SK-N-MC (cell line): ENCODE measurements at places on chromosomes 5 and 9.
A peak's percentile ranks its signal among the peaks of the same experiment; 100 is the strongest.

DNA sequence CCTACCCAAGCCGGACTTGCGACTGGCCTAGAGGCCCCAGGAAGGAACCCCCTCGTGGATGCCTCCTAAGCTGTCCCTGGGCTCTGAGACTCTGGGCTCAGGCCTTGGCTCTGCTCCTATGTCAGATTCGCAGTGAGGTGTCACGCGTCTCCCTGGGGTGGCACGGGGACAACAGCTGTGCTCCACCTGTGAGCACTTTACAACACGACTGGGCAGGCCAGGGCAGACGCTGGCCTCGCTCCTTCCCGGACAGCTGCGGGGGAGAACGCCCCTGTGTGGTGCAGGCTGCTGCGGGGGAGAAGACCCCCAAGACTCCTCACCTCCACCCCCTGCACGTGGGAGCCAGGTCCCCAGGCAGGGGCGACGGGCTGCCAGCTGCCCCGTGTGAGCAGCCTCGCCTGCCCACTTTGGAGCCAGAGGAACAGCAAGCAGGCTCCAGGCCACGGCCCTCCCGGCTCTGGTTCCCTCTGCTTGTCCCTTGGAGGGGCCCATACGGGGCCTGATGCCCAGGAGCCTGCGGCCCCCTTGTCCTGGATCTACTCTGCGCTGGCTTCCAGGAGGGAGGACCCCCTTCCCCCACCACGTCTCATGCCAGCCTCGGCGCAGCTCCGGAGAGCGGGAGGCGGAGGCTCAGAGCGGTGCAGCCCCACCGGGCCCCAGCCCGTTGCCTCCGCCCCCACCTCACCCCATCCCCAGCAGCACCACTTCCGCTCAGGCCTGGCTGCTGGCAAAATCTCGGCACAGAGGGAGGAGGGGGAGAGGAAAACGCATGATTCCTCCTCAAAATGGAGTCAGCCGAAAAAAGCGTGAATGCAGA lies 36.0 kb downstream of the SARDH start:
- no peak for DNase-seq

DNA sequence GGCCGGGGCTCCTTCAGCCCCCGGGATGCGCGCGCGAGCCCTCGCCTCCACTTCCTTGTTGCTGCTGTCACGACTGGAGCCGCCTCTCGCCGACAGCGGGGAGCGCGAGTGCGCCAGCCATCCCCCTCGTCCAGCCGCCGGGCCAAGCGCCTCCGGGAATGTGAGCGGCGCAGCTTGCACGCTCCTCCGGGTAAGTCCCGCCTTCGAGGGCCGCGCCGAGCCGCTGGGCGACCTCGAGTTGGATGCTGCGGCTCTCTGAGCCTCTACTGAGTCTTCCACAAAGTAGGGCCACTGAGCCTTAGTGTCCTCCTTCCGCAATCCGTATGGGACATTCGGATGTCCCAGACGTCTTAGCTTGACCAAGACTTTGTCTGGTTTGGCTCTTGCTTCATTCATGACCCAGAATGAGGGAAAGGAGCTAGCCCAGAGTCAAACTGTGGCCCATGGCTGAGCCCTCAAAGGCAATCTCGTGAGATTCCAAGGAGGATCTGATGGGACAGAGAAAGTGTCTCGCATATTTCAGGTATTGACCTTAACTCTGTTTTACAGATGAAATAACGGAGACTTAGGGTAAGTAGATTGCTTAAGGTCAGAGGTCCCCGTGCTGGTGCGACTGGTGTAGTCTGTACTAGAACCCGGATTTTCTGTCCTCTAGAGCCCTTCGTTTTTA lies 586 bp downstream of the HMGXB3 start:
- DNase-seq, result no peak

DNA sequence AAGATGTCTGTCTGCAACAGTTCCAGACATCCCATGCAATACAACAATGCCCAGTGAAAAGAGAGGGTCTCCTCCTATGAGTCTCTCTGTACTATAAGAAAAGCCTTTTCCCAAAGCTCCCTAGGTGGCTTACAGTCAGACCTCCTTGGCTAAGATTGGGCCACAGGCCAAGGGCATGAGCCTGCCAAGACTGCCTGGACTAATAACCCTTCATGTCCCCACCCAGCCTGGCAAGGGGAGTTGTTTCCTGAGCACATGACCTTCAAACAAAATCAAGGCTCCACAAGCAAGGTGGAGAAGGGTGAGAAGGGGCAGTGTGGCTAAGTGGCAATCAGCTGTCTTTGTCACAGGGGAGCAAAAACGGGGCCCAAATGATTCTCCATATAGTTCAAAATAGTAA lies 75.6 kb upstream of the ZSWIM6 start:
- DNase-seq, result no peak

DNA sequence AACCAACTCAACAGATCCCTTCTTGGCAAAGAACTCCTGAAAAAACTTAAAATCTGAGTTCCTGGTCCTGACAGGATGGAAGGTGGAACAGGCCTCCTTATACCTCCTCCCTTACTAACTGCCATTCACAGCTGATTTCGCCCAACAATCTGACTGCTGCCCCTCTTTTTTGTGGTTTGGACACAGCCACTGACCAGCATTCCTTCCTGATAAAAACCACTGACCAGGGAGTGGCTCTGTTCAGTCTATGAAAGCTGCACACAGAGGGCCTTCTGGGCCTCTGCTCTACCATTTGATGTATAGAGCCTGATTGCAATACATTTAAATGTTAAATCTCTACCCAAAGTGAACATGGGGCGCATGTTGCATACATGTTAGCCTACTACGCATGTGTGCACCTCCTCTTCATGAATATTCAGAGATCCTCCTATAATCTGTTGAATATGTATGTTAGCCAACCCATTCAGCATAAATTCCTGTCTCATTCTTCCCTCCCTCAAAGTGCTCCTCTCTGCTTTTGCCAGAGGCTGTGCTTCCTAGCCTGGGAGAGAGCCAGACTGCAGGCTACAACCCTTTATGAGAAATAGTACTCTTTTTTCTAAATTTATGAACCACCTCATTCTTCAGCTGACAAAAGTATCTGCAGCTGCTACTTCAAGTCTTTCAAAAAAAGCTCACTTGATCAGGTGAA lies 93.7 kb upstream of the MRPS30 start:
- DNase-seq, result peak; percentile 70

- no peak for DNase-seq
Observed at GRCh38 chr9:85523202-85523601, 218.6 kb downstream of the AGTPBP1 start.

GRCh38 chr9:27836661-27837401 lies 263.6 kb upstream of the C9orf72 start:
- no peak for DNase-seq

DNA sequence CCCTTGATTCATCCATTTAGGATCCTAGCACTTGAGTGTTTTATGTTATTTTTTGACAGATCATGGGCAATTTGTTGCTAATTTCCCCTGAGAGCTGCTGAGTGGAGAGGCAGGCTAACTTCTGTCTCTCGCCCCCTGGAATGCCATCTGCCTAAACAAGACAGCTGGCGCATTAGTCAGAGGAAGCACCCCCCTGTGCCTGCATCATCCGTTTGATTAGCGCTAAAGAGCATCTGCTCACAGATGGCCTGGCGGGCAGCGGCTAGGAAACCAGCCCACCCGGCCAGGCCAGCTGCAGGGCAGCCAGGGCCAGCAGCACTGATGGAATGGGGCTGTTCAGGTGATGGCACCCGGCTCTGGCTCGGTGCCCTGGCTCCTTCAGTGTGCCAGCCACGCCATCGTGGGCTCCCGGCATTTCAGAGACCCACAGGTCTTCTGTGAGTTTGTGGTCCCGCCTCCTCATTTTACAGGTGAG lies 22.9 kb upstream of the ASS1 start:
- DNase-seq, result no peak
